GDM1 (cell line): ENCODE measurements at places on chromosomes 7 and 10.

- DNase-seq, result no peak
Measured at GRCh38 chr7:112995059-112995824, 91.4 kb downstream of the GPR85 start.

GRCh38 chr7:17495655-17496394 is 197.4 kb downstream of the AHR start:
- no peak for DNase-seq

- no peak for DNase-seq
Measured at GRCh38 chr10:100223879-100224278, 5.5 kb downstream of the CHUK start.

DNA sequence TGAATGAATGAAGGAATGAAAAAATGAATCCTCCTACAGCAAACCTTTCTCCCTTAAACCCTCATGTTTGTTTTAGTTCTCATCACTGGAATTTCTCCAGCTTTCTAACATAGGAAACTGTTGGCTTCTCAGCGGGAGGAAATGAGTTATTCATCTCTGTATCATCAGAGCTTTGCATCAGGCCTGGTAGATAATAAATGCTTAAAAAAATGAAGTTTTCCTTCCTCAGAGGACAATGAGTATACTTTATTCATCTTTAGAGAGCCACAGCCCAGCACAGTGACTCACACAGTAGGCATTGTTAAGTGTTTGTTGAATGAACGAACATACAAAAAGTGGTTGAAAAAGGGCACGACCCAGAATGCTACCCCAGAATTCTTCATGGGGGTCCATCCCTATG is 62.6 kb downstream of the COL13A1 start:
- DNase-seq, result no peak

GRCh38 chr7:95323410-95324129 is 762 bp downstream of the PON1 start:
- DNase-seq, result no peak

DNA sequence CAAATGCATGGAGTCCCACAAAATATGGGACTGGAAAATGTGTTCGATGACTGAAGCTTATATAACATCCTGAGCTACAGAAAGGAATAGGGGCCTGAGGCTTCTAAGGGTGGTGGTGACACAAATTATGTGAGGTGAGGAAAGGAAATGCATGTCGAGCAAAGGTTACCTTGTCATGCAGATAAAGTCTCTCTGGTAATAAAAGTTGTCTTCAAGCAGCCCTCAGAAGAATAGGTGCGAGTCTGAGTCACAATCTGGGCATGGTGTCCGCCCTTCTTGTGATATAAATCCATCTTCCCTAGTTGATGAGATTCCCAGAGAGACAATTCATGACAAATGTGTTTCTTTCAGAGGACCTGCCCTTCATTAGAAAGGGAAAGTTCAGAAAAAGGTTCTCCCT is 985.2 kb upstream of the C7orf33 start:
- DNase-seq, result no peak

DNA sequence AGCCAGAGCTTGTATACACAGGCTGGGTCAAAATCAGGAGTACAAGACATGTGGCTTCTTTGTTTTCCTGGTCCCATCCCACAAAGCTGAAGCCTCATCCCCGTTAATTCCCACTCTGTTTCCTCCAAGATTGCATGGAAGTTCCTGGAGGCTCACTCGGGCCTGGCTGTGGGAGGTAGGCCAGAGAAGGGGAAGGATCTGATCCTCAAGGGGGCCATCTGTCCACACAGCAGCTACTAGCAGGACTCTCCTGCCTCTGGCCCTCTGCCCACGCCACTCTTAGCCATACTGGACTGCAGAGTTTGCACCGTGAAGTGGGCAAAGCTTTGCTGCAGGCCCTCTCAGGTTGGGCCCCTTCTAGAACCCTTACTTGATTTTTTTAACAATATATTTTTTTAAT is 160.6 kb downstream of the FGFR2 start:
- DNase-seq, result no peak
